ENCODE measurements at places on chromosomes 7 and 10.

DNA sequence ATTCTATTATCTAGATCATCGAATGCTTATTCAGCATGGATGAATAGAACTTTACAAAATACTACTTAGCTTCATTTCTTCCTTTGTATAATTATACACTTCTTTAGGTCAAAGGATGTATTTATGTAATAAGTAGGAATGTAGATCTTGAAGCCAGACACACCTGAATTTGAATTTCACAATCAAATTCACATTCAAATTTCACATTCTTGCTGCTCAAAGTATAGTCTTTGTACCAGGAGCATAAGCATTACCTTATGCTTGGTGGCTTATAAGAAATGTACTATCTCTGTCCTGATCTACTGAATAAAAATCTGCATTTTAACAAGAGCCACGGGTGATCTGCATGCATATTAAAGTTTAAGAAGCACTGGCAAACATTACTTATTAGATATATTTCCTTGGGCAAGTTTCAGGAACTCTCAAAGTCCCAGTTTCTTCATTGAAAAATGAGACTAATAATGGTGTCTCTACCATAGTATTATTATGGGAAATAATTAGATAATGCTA lies 112.8 kb downstream of the CACNA2D1 start:
- H3K36me3 ChIP-seq, result no peaks in the 10 kb centered on the region
- no peak for DNase-seq
- H3K27me3 ChIP-seq, result no peaks in the 10 kb centered on the region
- no peak overlapping the region for H3K4me3 ChIP-seq
- peaks cover 45% of the 10 kb centered on the region for H3K4me1 ChIP-seq

DNA sequence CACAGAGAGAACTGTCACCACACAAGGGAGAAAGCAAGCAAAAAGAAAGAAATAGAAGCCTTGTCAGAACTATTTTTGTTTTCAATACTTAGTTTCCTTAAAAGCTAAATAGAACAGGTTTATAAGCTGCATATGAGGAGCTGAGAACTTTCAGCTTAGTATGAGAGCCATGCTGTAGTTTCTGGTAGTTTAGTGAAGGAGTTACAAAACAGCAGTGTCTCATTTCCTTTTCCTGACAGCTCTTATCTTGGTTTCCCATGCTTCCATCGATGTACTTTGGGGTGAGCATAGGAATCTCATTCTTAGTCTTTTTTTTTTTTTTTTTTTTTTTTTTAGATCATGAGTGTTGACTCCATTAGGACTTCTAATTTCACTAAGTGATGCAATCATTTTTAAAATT lies 8.6 kb upstream of the CHRM2 start:
- DNase-seq, result no peak
- H3K4me1 ChIP-seq, result no peaks in the 10 kb centered on the region
- H3K4me3 ChIP-seq, result no peak overlapping the region
- peaks cover 17% of the 10 kb centered on the region for H3K27me3 ChIP-seq

DNA sequence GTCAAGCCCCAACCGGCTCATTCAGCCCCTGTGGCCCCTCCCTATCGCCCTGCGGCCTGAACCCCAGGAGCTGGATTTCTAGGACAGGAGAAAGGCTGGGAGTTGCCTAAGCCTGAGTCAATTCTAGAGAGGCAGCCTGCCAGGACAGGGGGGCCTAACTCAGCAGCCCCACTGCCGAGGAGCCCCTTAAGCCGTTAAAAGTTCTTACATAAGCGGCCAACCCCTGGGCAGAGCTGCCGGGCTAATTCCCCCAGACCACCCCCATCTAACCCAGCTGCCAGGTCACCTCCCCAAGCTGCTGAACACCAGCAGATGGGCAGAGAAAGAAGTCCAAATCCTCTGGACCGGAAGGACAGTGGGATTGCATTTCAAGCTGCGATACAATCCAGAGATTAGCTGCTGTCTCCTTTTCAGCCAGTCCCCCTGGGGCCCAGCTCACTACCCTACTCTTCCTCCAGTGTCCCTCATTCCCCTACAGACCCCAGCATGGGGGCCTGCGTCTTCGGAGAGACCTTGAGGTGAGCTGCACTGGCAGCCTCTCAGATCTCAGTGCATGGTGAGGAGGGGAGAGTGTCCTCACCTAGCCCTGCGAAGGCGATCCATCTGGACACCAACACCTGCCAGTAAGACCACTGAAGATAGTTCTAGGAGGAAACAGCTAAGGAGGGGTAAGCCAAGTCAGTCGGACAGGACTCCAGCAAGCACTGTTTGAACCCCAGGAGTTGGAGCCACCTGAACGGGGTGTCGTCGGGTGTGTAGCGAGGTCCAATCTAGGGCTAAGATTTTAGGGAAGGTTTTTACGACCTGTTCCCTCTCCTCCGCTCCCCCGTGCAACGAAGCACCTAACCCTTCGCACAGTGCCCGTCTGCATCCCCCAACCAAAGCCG lies 830 bp downstream of the IMPDH1 start:
- H3K27me3 ChIP-seq, result no peaks in the 10 kb centered on the region
- peak overlapping the region; percentile 57 for H3K4me3 ChIP-seq
- DNase-seq, result no peak
- peaks cover 4% of the 10 kb centered on the region for H3K36me3 ChIP-seq

DNA sequence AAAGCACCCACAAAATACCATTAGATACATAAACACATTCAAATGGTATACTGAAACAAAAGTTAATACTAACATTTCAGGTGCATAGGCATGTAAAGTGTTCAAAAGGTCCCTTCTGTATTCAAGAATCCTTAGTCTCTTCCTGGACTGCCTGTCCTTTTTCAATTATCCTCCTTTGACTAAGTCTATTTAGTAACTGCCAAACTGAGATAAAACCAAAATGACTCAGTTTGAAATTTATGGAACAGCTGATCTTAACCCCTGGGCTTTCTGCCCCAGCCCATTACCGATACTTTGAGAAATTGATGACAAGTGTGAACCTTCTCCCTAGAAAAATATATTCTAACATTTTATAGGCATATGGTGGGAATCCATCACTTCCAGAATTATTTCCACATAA lies 5.4 kb downstream of the EPC1 start:
- H3K36me3 ChIP-seq, result peaks cover 49% of the 10 kb centered on the region
- no peak for DNase-seq
- H3K27ac ChIP-seq, result no peak overlapping the region
- H3K27me3 ChIP-seq, result no peaks in the 10 kb centered on the region

GRCh38 chr7:50331564-50332208 lies 27.2 kb downstream of the IKZF1 start:
- no peak overlapping the region for H3K27ac ChIP-seq
- no peak overlapping the region for H3K4me3 ChIP-seq
- DNase-seq, result no peak
- 0 out of 2 replicates have a peak, but pooled peaks cover 3% of the 10 kb centered on the region for H3K27me3 ChIP-seq

DNA sequence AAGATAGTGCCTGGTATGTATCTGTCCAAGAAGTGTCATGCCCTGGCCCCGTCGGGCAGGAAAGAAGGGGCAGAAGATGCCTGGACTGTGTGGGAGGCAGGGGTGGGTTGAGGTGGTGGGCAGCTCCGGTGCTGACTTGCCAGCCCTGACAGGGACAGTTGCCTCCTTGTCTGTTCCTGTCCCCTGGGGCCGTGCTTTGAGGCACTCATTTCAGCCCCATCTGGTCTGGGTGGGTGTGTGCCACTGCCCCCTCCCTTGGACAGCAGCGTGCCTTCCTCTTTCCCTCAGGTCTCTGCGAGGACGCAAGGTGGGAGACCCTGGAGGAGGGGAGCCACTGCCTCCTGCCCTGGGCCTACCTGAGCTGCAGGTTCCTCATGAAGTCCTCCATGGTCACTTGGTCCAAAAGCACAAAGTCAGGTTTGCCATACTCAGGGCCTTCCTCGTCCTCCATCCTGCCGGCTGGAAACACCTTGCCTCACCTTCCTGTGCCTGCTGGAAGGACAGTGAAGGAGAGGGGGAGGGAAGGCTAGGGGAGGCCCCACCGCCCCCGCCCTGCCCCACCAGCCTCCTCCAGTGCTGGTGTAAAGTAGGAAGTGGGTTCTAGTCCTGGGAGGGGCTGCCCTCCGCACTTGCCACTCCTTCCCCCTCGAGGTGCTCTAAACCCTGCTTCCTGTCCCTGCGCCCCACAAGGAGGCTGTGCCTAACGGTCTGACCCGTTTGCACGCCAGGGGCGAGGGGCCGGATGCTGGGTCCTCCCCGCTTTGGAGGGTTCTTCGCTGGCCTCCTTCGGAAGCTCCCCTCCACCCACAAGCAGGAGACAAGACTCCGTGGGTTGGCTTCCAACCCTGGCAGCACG lies at the start of gene MYO1G:
Gene MYO1G (minus strand): TSS at position 505 of the 856 bp plus-strand sequence. CDS start 54 bp downstream, at position 451.
- peaks cover 38% of the 10 kb centered on the region for H3K36me3 ChIP-seq
- no peak for DNase-seq
- no peaks in the 10 kb centered on the region for H3K27me3 ChIP-seq
- no peak within 1 kb of the TSS for H3K4me3 ChIP-seq
- peak within 1 kb of the TSS; percentile 77 for H3K27ac ChIP-seq
- peaks cover 25% of the 10 kb centered on the region for H3K4me1 ChIP-seq

GRCh38 chr7:50393547-50394252 lies 56.5 kb downstream of the FIGNL1 start:
- H3K4me3 ChIP-seq, result no peak overlapping the region
- no peak for DNase-seq
- H3K36me3 ChIP-seq, result no peaks in the 10 kb centered on the region
- no peak overlapping the region for H3K27ac ChIP-seq
- H3K27me3 ChIP-seq, result 0 out of 2 replicates have a peak, but pooled peaks cover 3% of the 10 kb centered on the region

- no peak for DNase-seq
- 0 out of 2 replicates have a peak, but pooled peaks cover 3% of the 10 kb centered on the region for H3K4me1 ChIP-seq
- H3K27ac ChIP-seq, result no peak overlapping the region
- no peak overlapping the region for H3K4me3 ChIP-seq
- H3K36me3 ChIP-seq, result no peaks in the 10 kb centered on the region
Observed at GRCh38 chr7:27586825-27587224, 75.9 kb downstream of the HIBADH start.

DNA sequence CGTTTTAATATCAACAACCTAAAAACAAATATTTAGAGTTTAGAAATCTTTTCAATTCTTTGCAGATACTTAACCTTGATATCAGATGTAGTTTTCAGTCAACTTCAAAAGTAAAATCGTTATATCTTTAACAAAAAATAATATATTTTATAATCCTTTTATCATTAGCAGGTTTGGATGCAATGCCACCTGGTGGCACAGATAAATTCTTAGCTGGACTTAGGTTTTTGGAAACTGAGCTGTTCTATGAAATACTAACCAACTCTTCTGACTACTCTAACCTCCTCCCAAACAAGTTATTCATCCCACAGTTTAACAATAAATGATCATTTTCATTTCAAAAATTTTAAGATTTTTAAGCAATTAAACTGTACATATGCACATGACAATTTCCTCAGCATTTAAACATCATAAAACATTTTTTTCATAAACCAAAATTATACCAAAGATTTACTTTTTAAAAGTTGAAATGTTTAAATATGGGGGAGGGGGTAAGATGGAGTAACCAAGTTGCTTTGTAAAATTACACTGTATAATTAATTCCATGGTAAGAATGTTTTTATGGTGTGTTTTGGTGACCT lies 56.9 kb downstream of the HIBADH start:
- 0 out of 2 replicates have a peak overlapping the region, but pooled peaks have one; percentile 3 for H3K4me3 ChIP-seq
- no peaks in the 10 kb centered on the region for H3K36me3 ChIP-seq
- H3K4me1 ChIP-seq, result peaks cover 44% of the 10 kb centered on the region
- DNase-seq, result no peak

GRCh38 chr10:88999625-89000024 lies 9.0 kb downstream of the FAS start:
- no peaks in the 10 kb centered on the region for H3K27me3 ChIP-seq
- peaks cover 20% of the 10 kb centered on the region for H3K4me1 ChIP-seq
- no peak for DNase-seq
- no peak overlapping the region for H3K4me3 ChIP-seq
- peak overlapping the region; percentile 34 for H3K27ac ChIP-seq

GRCh38 chr10:43997330-43997729 lies 348.6 kb upstream of the ZNF32 start:
- DNase-seq, result no peak
- H3K4me1 ChIP-seq, result peaks cover 4% of the 10 kb centered on the region
- H3K27me3 ChIP-seq, result no peaks in the 10 kb centered on the region
- no peaks in the 10 kb centered on the region for H3K36me3 ChIP-seq
- H3K4me3 ChIP-seq, result no peak overlapping the region

DNA sequence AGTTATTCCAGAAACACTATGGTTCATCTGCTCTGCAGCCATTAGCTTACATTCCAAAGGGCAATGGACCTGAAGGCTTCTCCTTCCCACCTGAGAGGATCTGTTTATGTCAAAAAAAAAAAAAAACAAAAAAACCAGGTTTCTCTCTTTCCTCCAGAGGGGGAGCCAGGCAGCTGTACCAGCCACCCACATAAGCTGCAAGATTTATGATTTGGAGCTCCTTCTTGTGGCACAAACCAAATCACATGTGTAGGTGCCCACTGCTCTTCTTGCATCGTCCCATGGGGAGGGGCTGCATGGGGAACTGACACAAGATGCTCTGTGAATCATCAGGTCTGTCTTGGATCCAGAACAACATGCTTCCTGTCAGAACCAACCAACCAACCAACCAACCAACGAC lies 231.6 kb upstream of the IGFBP3 start:
- H3K4me3 ChIP-seq, result no peak overlapping the region
- H3K36me3 ChIP-seq, result no peaks in the 10 kb centered on the region
- peaks cover 18% of the 10 kb centered on the region for H3K4me1 ChIP-seq
- H3K27me3 ChIP-seq, result no peaks in the 10 kb centered on the region

GRCh38 chr10:111082102-111082975 lies 5.5 kb downstream of the ADRA2A start:
- peaks cover 9% of the 10 kb centered on the region for H3K4me1 ChIP-seq
- no peak overlapping the region for H3K4me3 ChIP-seq
- DNase-seq, result no peak
- H3K27ac ChIP-seq, result no peak overlapping the region

GRCh38 chr10:86962136-86962980 lies 4.0 kb downstream of the SNCG start:
- peaks cover 33% of the 10 kb centered on the region for H3K4me1 ChIP-seq
- no peaks in the 10 kb centered on the region for H3K27me3 ChIP-seq
- DNase-seq, result no peak
- H3K27ac ChIP-seq, result no peak overlapping the region
- H3K4me3 ChIP-seq, result no peak overlapping the region
- H3K36me3 ChIP-seq, result no peaks in the 10 kb centered on the region

GRCh38 chr10:76333796-76334195 lies 902.4 kb downstream of the LRMDA start:
- no peak overlapping the region for H3K27ac ChIP-seq
- H3K4me3 ChIP-seq, result no peak overlapping the region
- no peak for DNase-seq
- H3K4me1 ChIP-seq, result peaks cover 18% of the 10 kb centered on the region

DNA sequence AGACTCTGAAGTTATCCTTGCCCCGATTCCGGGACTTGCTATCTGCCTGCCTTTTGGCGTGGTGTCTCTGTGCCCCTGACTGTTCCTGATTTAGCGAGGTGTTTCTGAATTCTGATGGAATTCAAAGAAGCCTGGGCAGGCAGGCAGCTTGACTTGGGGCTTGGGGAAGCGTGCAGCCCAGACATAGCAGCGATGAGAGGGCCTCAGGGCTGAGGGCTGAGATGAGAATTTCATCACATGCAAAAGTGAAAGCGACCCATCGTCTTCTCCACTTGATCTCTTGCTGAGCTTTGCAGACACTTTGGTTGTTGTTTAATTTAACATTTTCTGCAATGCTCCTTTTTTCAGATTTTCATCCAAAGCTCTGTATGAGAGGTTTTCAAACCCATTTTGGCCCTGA lies 57.8 kb downstream of the TCF7L2 start:
- no peak overlapping the region for H3K4me3 ChIP-seq
- no peaks in the 10 kb centered on the region for H3K27me3 ChIP-seq
- H3K36me3 ChIP-seq, result peaks cover 22% of the 10 kb centered on the region
- H3K4me1 ChIP-seq, result no peaks in the 10 kb centered on the region

- no peak overlapping the region for H3K4me3 ChIP-seq
Observed at GRCh38 chr7:42606193-42606905, 305.5 kb downstream of the C7orf25 start.
